ENCODE measurements at places on chromosomes 3 and 15. TPM values are rescaled to one million over a fixed set of nuclear protein-coding genes. Genes with fewer than 3 reads are reported as not detected.

- DNase-seq = no peak
Observed at GRCh38 chr3:50327129-50327528, 894 bp downstream of the TUSC2 start.

DNA sequence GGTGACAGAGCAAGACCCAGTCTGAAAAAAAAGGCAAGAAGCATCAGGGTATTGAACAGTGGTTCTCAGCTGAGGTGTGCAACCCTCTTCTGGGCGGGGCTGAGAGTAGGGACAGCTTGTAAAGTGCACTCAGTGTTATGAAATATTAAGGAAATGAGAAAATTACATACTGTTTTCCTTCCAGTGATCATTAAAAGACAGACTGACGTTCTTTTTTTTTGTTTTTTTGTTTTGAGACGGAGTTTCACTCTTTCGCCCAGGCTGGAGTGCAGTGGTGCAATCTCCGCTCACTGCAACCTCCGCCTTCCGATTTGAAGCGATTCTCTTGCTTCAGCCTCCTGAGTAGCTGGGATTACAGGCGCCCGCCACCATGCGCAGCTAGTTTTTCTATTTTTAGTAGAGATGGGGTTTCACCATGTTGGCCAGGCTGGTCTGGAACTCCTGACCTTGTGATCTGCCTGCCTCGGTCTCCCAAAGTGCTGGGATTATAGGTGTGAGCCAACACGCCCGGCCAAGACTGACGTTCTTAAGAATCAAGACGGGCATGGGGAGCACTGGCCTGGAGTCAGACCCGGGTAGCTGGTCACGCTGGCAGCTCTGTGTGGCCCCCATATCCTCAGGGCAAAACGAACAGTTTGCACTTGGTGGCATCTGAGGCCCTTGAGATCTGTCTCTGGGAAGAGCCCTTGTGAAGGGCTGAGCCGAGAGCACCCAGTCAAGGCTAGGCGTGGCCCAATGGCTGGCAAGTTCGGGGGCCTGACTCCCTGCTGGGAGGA is 11.4 kb downstream of the MAN2A2 start:
- no peak for DNase-seq

DNA sequence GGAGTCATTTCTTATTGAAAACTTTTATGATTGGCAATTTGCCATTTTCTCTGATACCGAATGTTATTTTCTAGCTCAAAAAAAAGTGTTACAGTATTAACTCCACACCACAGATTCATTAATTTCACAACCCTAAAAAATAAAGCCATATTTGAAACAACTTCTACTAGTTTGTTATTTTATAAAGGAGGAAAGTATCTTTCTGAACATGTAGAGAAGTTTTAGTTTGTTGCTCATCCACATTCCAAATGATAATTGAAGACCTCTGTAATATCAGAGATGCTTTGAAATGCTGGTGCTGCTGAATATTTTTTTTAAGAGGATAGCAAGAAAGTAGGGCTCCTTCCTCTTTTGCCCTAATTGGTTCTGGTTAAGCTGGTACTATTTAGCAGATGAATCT is 1.9 kb downstream of the VGLL3 start:
- DNase-seq = no peak

Gene ZBTB47
- 16.1 TPM for total RNA-seq

Data from G401 (cell line).